ENCODE measurements at places on chromosomes 1 and 21. TPM values are rescaled to one million over a fixed set of nuclear protein-coding genes. Genes with fewer than 3 reads are reported as not detected.

Gene KPRP
- not detected for total RNA-seq

Gene KCNA2
- total RNA-seq: under 0.01 TPM

Gene BLACAT1
- under 0.01 TPM for total RNA-seq

Gene SLC6A17
- total RNA-seq: 0.76 TPM

Gene RGS7
- total RNA-seq: 2.3 TPM

Gene CYP2J2
- total RNA-seq: 0.19 TPM

Gene OVAAL
- total RNA-seq: not detected

Gene GSTM2
- total RNA-seq: 1.7 TPM

Gene AKNAD1
- total RNA-seq: not detected

Gene IGSF5
- total RNA-seq: not detected

Gene CFHR3
- not detected for total RNA-seq

Gene C1orf141
- not detected for total RNA-seq

Gene COL6A1
- total RNA-seq: 27.1 TPM

Gene DMBX1
- not detected for total RNA-seq

Gene LMX1A
- not detected for total RNA-seq

Gene PPFIA4
- under 0.01 TPM for total RNA-seq

Gene VCAM1
- 15.0 TPM for total RNA-seq

Gene PROK1
- total RNA-seq: not detected

Gene APP
- 1,023 TPM for total RNA-seq

Gene FLG
- total RNA-seq: not detected

Gene CLCA2
- 0.10 TPM for total RNA-seq

Gene NBL1
- 36.4 TPM for total RNA-seq

Gene ATP6V1G3
- total RNA-seq: 0.33 TPM

Gene RGS18
- total RNA-seq: not detected

Gene ALPL
- 0.33 TPM for total RNA-seq

Gene TARS2
- total RNA-seq: 14.4 TPM

Gene GLIS1
- total RNA-seq: not detected

Gene SPATA21
- total RNA-seq: not detected

Gene CPLANE2
- 4.5 TPM for total RNA-seq

Gene HAO2
- total RNA-seq: not detected

Gene TAS1R1
- total RNA-seq: not detected

Gene PAQR6
- 0.57 TPM for total RNA-seq

Gene LCE6A
- total RNA-seq: not detected

Gene TMEM200B
- 0.67 TPM for total RNA-seq

Gene NFIA
- 40.5 TPM for total RNA-seq

Gene ASCL5
- total RNA-seq: not detected

Gene SGIP1
- total RNA-seq: 22.1 TPM

Gene CD53
- total RNA-seq: not detected

Gene KRTAP10-4
- not detected for total RNA-seq

Gene UMODL1
- total RNA-seq: not detected

Gene OR10R2
- not detected for total RNA-seq

Gene KCNC4
- 2.6 TPM for total RNA-seq

Gene IRF6
- total RNA-seq: 2.9 TPM

Gene OR2L8
- total RNA-seq: not detected

Gene KRTAP21-2
- total RNA-seq: not detected

Gene EFNA3
- 3.6 TPM for total RNA-seq

Gene SPRR5
- total RNA-seq: not detected

Gene AMY1C
- total RNA-seq: not detected
